ENCODE measurements at places on chromosomes 2 and 18. TPM values are rescaled to one million over a fixed set of nuclear protein-coding genes. Genes with fewer than 3 reads are reported as not detected.

Gene COLEC12
- polyA plus RNA-seq, result 0.22 TPM

Gene RETREG2
- 21.7 TPM for polyA plus RNA-seq

Gene OSBPL6
- polyA plus RNA-seq, result 2.0 TPM

Gene TMX3
- polyA plus RNA-seq, result 23.7 TPM

Gene CHN1
- polyA plus RNA-seq, result 1.1 TPM
